CMK (cell line): ENCODE measurements at places on chromosomes 4 and X.

DNA sequence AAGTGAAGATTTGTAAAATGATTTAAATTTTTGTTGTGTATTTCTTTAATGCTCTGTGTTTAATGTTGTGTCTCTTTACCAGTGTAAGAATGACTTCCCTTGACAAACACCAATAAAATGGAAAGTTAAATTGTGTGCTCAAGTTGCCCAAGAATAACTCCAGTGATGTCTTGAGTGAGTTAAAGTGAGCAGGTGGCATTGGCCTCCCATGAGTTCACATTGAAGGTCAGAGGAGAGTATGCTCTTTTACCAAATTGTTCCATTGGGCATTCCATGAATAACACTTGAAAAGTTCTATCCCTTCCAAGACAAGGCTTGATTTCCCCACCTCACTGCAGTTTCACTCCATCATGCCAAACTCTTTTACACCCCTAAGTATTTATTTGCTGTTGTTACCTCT is 4.5 kb downstream of the ANXA5 start:
- no peak for DNase-seq

GRCh38 chrX:151287954-151288353 is 109.1 kb upstream of the VMA21 start:
- no peak for DNase-seq

- DNase-seq, result no peak
Measured at GRCh38 chrX:155998761-155999510, 1.4 kb downstream of the IL9R start.

- DNase-seq, result no peak
Measured at GRCh38 chrX:11546917-11547316, 118.8 kb downstream of the ARHGAP6 start.

DNA sequence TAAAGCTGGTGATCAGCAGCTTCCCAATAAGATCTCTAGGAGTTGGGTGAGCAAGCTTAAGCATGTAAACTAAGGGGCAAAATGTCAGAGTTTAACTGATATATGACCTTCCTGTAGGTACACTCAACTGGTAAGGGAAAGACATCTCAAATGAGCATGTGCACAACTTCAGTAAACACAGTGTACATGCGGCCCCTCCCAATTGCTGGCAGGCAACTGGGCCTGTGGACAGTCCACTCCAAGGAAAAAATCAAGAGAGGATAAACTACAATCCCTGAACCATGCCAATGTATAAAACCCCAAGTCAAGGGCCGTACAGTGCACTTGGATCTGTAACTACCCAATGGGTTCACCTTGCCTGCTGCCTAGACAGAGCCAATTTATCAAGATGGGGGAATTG is 4.9 kb upstream of the NAA11 start:
- no peak for DNase-seq

- no peak for DNase-seq
Measured at GRCh38 chr4:39936565-39937418, 40.9 kb downstream of the PDS5A start.

- DNase-seq, result no peak
Measured at GRCh38 chr4:24279469-24279868, 304.9 kb downstream of the DHX15 start.

GRCh38 chr4:98338761-98339438 is 77.7 kb downstream of the RAP1GDS1 start:
- DNase-seq, result no peak

- no peak for DNase-seq
Measured at GRCh38 chrX:132173647-132174046, 45.6 kb downstream of the RAP2C start.

- DNase-seq, result no peak
Measured at GRCh38 chr4:22408474-22408873, 107.4 kb downstream of the ADGRA3 start.

DNA sequence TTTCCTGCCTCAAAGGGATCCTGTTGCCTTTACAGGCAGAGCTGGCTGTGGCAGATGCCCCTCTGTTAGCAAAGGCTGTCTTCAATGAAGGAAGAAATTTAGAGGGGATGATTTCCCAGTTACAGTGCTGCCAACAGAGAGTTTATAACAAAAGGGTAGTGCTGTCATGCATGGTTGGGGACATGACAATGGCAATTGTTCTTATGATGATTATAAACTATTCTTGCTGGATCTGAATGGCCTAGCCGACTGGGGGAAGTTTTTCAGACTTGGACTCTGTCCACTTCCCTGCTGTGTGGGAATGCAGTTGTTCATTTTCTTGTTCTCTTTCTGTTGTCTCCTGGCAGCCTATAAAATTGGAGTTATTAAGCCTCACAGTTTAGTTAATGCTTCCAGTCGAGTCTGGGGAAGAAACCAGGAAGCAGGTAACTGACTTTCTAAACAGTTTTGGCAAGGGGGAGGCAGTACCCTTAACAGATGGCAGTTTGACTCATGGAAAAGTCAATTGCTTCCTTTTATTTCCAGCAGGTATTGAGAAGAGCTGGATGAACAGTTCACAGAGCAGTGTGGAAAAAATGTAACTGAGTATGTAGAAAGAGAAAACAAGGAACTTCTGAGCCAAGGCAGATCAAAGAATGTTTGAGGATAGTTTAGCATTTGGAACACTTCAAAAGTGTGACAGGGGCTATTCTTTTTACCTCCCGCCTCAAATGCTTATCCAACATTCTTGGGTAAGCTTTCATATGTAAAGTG is 582.6 kb downstream of the RAPGEF2 start:
- DNase-seq, result no peak

GRCh38 chr4:170772429-170772828 is 682.7 kb upstream of the AADAT start:
- no peak for DNase-seq

DNA sequence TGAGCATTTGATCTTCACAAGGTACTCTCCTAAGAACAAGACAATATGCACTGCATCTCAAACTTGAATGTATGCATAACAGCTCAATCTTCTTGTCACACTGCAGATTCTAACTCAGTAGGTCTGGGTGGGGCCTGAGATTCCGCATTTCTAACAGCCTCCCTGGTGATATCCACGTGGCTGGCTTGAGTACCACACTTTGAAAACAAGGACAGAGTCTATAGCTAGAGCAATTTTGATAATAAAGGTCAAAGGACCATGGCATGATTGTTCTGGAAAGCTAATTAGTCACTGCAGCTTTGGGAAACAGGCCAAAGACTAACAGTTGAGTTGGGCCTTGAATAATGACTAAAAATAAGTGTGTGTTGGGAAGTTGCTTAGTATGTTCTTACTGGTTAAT is 213.3 kb downstream of the GBA3 start:
- no peak for DNase-seq

GRCh38 chr4:97646997-97647396 is 496.3 kb downstream of the STPG2 start:
- no peak for DNase-seq

- DNase-seq, result no peak
Measured at GRCh38 chr4:74044677-74045076, 6.2 kb upstream of the CXCL3 start.

GRCh38 chr4:52894443-52894842 is 32.3 kb downstream of the RASL11B start:
- no peak for DNase-seq
